ENCODE measurements at places on chromosomes 7 and 10. TPM values are rescaled to one million over a fixed set of nuclear protein-coding genes. Genes with fewer than 3 reads are reported as not detected.

DNA sequence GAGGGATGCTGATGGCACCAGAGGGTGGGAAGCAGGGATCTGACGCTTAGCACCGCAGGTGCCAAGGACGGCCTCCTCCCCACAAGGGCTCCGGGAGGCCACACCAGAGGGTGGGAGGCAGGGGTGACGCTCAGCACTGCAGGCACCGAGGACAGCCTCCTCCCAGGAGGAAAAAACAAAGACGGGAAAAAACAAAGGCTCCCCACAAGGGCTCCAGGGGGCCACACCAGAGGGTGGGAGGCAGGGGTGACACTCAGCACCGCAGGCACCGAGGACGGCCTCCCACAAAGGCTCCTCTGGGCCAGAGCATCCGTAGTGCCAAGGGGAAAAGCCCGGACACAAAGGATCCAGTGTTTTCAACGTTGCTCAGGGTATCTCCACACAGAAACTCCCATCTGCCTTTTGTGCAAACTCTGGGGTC, 25.6 kb downstream of the DIP2C start:
- DNase-seq, result no peak

DNA sequence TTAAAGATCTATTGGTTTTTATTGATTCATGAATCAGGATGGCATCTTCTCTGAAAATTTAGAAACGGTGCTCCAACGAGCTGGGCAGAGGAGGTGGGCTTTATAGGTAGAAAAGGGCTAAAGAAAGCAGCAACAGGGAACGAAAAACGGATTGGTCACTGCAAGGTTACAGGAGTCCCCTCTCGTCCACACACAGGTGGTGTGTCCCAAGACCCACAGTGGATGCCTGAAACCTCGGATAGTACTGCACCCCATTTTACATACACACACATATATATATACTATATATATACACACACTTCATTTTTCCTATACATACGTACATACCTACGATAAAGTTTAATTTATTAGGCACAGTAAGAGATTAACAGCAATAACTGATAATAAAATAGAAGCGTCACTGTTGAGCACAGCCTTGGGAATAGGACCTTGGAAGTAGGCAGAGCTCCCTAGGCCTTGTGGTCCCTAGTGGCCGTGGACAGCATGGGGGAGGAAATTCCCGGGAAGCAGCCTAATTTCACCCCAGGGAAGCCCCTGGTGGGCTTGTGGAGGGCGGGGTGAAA, 737 bp upstream of the NUB1 start:
- no peak for DNase-seq

- DNase-seq, result no peak
Measured at GRCh38 chr7:92856436-92856835, 20.1 kb upstream of the CDK6 start.

GRCh38 chr7:6273917-6274630, 1.6 kb upstream of the CYTH3 start:
- DNase-seq, result no peak

GRCh38 chr7:106668861-106669524, 8.0 kb upstream of the CCDC71L start:
- DNase-seq, result peak; percentile 50

DNA sequence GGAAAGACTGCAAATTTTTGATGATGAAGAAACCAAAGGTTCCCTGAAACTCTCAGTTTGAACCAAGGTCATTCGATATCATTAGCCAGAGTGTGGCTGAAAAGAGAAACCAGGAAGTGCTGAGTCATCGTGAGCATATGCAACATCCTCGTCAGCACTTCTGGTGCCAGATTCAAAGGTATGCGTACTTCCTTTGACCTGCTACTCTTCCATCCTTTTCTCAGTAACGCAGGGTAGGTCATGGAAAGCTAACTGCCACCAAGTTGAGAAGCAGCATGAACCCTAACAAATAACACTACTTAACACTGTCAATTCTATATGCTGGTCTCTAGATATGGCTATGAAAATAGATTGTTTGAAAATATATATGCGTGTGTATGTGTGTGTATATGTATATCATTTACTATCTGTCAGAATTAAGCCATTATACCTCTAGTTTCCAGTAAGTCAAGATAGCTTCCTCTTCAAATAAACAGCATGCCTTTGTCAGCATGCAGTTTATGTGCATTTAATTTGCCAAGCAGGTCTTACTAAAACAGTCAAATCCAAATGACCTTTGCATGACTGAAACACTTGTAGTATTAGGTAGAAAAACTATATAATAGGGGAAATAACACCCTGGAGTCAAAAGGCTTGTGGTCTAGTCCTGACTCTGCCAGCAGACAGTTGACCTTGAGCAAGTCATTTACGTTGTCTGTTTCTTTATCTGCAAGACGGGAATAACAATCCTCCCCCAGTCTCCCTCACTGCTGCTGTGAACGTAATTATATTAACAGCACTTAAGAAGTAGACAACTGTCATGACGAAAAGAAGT, 26.4 kb downstream of the CDK6 start:
- DNase-seq, result peak; percentile 93

DNA sequence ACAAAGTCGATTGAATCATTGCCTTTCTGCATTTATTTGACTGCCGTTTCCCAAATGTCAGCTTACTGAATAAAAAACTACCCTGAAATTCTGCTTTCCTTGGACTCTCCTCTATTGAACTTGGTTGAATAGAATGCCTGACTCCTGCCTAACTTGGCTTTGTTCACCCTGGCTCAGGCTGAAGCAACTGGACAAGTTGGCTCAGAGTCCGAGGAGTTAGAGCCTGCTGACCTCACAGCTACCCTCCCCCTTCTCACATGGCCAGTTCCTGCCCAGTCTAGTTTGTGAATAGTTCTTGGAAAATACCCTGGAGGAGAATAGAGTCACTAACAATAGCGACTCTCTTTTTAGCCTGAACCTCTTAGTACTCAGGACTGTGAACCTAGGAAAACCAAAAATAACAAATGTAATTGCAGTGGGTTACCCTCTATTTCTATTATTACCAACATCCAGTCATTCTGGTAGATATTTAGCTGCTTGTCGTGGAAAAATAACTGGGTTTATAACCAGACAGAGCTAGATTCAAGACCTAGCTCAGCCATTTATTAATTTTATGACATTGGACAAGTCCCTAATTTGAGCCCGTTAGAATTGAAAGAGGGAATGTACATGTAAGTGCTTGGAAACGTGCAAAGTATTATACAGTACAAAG, 17.3 kb upstream of the NRBF2 start:
- no peak for DNase-seq

GRCh38 chr7:794671-795329, 37.5 kb upstream of the SUN1 start:
- no peak for DNase-seq

DNA sequence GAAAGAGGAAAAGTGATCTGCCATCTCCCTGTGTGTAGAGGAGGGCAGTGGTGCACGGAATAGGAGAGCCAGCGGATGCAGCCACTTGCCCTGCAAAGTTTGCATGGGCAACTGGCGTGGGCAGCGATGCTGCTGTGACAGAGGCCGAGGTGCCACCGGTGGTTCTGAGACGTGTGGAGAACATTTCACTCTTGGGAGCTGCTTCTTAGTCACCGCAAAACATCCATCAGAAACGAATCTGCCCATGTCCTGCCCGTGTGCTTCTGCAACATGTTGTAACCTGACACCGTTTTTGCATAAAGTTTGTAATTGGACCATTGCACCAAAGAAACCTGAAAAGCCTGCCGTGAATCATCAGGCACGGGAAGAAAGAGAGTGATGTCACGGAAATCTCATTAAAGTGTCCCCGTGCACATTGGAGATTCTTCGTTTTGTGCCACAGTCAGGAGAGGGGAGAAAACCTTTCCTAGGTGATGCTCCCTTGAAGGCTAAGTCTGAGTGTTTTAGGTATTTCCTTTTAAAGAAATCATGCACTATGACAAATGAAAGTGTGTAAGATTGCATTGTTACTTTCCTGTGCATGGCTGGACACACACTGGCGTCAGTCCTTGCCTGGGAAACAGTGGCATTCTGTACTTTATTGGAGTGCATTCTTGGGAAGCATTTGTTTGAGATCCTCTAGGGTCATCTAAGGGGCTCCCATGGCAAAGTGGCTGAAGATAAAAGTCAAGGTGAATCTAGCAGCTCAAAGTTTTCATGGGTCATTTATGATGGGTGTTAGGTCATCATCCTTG, 302.6 kb downstream of the KLF6 start:
- peak; percentile 90 for DNase-seq

DNA sequence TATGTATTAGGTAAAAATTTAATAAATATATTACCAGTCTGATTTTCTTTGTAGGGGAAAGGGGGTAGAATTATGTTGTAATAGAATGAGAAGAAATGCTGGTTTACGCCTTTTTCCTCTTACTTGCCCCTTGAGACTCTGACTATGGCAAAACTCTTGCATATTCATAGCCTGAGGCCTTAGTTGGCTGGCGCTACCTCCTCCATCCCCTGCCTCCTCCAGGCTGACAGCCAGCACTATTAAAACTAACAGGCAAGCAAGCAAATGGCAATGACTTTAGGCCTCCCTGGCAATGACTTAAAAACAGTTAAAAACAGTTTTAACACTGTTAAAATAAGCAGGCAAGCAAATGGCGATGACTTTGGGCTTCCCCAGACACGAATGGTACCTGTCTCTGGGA, 14.4 kb downstream of the PKD2L1 start:
- DNase-seq, result no peak

GRCh38 chr10:104680467-104681401, 39.6 kb downstream of the SORCS3 start:
- DNase-seq, result peak; percentile 17

DNA sequence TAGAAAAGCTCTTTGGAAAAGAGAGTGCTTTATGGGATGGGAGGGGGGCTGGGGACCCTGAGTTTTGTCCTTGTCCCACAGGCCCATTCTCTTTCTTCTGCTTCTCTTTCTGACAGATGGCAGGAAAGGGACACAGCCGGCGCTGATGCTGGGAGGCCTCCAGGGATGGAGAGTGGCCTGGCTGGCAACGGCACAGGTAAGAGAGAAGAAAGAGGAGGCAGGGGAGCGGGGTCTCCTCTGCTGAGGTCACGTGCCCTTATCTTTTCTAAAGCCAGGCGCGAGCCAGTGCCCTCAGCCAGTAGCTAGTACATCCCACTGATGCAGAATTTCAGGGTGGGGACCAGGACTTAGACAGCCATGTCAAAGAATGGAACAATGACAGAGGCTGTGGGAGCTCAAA, 9.2 kb downstream of the ZNF775 start:
- DNase-seq, result no peak

Gene SRGN
- 135 TPM for total RNA-seq

Gene PIK3AP1
- 3.0 TPM for total RNA-seq

Gene VENTX
- 0.03 TPM for total RNA-seq

Gene KCP
- total RNA-seq, result 1.4 TPM

All from HT1080 (cell line).